Left renal cortex interstitium (tissue), 4 donors: ENCODE measurements at places on chromosomes 6 and 20. TPM values are rescaled to one million over a fixed set of nuclear protein-coding genes. Genes with fewer than 3 reads are reported as not detected.

DNA sequence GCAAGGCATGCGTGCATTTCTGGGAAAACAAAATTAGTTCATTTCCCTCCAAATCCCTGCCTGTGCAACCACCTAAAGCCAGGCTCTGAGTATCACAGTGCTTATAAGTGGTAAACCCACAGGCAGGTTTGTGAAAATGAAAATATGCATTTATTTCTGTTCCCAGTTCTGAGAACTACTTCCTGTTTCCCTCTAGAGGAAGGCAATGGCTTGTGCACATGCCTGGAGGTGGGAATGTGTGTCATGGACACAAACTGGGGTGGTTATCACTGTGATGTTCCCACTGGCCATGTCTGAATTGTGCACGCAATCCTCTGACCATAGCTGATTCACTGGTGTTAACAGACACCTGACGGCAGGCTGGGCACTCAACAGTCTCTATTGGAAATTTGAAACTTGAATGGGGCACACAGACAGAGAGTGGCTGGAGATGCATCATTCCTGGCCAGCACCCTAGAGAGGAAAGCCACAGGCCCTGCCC lies 26.3 kb downstream of the FAM110A start:
- DNase-seq = no peak

GRCh38 chr6:3904518-3904917 lies 55.3 kb downstream of the FAM50B start:
- DNase-seq = no peak

DNA sequence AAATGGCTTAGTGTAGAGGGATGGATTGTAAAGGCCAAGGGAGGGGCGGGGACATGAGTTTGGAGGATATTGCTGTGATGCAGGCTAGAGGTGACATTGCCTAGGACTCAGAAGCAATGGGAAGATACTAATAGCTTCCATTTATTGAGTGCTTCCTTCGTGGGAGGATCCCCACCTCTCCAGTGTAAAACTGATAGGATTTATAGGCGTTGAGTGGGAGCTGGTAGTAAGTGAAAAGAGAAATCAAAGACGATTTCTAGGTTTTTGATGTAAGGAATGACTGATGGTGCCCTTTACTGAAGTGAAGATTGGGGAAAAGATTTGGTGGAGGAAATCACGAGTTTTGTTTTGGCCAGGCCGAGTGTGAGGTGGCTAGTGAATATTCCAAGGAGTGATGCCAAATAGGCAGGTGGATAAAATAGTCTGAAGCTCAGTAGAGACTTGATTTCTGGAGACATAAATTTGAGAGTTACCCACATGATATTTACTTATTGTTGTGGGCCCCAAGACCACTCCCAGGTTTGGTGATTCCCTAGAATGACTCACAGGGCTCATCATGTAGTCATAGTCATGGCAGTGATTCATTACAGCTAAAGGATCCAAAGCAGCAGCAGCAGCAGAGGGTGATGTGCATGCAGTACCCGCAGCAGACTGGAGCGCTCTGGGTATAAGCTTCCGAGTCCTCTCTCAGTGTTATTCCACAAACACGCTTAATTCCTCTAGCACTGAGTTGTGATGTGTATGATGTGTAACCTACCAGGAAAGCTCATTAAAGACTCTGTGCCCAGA lies 10.2 kb downstream of the RPRD1B start:
- no peak for DNase-seq

Gene HSP90AB1
- 1,303 TPM for polyA plus RNA-seq

Gene METTL24
- 16.7 TPM for polyA plus RNA-seq

Gene TP53TG5
- 0.99 TPM for polyA plus RNA-seq

DNA sequence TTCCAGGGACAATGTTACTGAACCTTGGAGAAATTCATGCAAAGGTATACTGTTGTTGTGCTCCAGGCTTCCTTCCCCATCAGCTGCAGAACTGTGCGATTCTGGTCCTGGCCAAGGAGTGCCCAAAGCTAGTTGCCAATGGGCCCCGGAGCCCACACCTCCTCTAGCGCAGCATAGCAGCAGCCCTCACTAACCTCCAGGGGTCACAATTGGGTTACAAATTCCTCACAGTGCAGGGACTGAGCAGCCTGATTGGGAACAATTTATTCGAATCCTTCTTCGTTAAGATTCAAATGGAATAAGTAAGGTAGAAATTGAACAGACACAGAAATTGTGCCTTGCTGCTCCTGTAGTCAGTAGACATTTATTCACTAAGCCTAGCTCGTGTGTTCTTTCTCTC lies 284.9 kb downstream of the PRKN start:
- DNase-seq = peak; percentile 19

GRCh38 chr6:82385546-82385945 lies 21.9 kb downstream of the TPBG start:
- no peak for DNase-seq

DNA sequence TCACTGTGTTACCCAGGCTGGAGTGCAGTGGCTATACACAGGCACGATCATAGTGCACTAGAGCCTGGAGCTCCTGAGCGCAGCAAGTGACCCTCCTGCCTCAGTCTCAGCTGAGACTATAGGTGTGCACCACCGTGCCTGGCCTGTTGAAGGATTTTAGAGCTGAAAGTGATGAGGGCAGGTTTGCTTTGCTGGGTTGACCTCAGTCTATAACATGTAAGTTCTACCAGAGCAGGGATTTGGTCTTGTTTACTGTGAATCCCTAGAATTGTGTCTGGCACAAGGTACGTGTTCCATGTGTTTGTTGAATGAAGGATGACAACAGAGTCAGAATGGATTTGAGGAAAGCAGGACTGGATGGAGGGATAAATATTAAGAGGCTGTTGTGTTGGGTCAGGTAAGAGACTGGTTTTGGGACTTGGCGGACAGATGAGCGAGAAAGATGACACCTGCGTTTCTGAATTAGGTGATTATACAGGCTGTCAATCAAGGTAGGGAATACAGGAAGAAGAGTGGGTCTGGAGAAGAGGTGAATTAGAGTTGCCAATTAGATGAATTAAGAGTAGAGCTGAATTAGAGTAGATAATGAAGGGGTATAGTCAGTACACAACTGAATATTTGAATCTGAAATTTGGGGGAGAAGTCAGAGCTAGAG lies 6.5 kb downstream of the ASXL1 start:
- no peak for DNase-seq

Gene KIF6
- polyA plus RNA-seq = 4.3 TPM

DNA sequence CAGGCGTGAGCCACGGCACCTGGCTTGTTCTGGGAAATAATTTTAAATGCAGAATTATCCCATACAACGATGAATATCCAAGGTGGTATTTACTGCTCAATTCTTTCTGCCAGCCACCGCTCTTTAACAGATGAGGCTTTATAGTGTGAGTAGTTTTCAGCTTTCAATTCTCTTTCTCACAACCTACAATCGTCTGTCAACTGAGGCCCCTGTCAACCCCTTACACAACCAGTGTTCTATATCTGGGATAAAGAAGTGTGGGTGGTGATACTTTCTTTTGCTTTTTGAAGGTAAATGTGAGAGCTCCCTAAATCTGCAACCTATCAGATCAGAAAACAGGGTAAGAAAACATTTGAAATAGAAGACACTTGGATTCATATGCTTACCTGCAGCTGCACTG lies 22.5 kb downstream of the STAU1 start:
- no peak for DNase-seq

Gene NRSN1
- 0.88 TPM for polyA plus RNA-seq

- DNase-seq = no peak
Observed at GRCh38 chr6:167107787-167108186, 15.1 kb upstream of the CCR6 start.

Gene ADGRG6
- polyA plus RNA-seq = 26.8 TPM

- DNase-seq = no peak
Observed at GRCh38 chr6:149025061-149025460, 278.2 kb downstream of the UST start.

Gene SLC22A2
- polyA plus RNA-seq = 10.3 TPM

DNA sequence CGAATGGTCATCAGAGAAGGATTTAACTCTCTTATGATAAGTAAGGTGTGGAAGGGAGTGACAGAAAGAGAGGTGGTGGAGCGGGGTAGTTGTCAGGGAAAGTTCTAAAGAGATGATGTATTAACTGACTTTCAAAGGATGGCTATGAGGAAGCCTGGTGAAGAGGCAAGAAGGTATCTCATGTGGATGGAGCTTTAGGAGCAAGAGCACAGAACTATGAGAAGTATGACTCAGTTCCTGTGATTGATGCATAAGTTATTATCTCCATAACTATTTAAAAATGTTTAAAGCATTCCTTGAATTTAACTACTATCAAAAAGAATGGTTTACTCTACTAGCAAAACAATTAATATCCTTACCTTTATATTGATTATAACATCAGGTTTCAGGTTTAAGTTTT lies 28.8 kb downstream of the AK9 start:
- no peak for DNase-seq

Gene PGC
- 0.35 TPM for polyA plus RNA-seq

Gene TM9SF4
- 70.2 TPM for polyA plus RNA-seq

- DNase-seq = no peak
Observed at GRCh38 chr20:62155428-62156253, 12.1 kb downstream of the SS18L1 start.

- DNase-seq = no peak
Observed at GRCh38 chr6:78492351-78493017, 374.9 kb upstream of the IRAK1BP1 start.

DNA sequence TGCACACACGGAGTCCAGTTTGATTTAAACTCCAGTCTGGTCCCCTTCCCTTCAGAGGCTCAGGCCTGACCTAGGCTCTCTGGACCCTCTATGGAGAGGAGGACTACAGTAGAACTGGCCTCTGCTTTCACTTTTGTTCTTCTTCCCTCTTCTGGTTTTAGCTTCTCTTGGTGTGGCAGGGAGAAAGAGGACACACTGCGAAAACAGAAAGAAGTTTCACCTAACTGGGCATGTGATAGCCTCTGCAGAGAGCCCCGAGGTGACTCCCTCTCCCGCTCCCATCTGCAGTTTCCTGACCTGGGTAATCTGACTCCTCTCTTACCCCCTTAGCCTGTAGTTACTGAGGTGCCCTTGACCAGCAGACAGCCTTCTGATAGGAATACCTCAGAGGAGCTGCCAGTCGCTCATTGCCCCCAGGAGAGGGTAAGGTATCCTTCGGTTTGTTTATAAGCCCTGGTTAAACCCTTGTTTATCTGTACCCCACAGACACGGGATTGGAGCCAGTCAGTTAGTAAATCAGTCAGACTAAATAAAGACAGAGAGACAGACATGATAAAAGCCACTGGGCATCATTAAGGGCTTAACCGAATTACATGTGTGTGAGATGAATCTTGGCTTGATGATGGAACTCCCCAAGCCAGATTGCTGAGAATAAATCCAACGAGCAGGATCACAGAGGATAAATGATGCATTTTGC lies 12.0 kb upstream of the DTNBP1 start:
- no peak for DNase-seq

- no peak for DNase-seq
Observed at GRCh38 chr6:163455552-163455951, 41.0 kb downstream of the QKI start.

Gene FBXL4
- 26.2 TPM for polyA plus RNA-seq

DNA sequence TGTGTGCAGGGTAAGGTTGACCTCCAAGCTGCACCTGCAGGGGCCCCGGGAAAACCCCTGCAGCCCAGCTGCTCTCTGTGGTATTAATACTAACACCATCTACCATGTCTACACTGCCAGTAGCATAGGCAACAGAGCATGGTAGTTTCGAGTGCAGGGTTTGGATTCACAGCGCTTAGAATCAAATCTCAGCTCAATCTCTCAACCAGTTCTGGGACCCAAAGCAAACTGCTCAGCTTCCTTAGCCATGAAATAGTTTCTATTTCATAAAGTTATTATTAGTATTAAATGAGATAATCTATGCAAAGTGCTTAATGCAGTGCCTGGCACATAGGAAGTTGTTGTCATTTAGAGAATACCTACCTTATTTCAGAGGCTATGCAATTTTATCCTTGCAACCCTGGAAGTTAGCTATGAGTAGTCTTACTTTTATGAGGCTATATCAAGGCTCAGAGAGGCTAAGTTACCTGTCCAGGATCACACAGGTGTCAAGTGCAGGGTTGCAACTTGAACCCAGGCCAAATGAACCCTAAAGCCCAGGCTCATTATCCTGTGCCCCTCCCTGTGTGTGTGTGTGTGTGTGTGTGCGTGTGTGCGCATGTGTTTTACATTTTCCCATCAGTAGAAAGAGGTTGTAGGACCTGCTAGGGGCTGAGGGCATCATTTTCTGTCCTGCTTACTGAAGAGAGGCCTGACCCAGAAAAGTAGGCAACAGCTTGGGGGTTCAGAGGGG lies 27.6 kb upstream of the MRPS18A start:
- no peak for DNase-seq

Gene OTOR
- not detected for polyA plus RNA-seq

Gene SSTR4
- not detected for polyA plus RNA-seq
